ENCODE measurements at places on chromosomes 13 and 19. TPM values are rescaled to one million over a fixed set of nuclear protein-coding genes. Genes with fewer than 3 reads are reported as not detected.
A peak's percentile ranks its signal among the peaks of the same experiment; 100 is the strongest.

EXOC3L2 gene
- total RNA-seq: 1.1 TPM

BCAM gene
- total RNA-seq: 5.3 TPM

CRB3 gene
- total RNA-seq: not detected

ACP7 gene
- not detected for total RNA-seq

THAP8 gene
- 9.4 TPM for total RNA-seq

COMP gene
- not detected for total RNA-seq

ZSCAN4 gene
- total RNA-seq: not detected

SIAH3 gene
- 0.42 TPM for total RNA-seq

MCOLN1 gene
- 24.4 TPM for total RNA-seq

ENOX1 gene
- 3.8 TPM for total RNA-seq

GRCh38 chr13:44198826-44199225 is 174.8 kb upstream of the SERP2 start:
- DNase-seq: no peak

- no peak for DNase-seq
Measured at GRCh38 chr13:100535426-100536135, 53.0 kb downstream of the GGACT start.

- no peak for DNase-seq
Measured at GRCh38 chr13:47110141-47110540, 213.3 kb upstream of the HTR2A start.

DNA sequence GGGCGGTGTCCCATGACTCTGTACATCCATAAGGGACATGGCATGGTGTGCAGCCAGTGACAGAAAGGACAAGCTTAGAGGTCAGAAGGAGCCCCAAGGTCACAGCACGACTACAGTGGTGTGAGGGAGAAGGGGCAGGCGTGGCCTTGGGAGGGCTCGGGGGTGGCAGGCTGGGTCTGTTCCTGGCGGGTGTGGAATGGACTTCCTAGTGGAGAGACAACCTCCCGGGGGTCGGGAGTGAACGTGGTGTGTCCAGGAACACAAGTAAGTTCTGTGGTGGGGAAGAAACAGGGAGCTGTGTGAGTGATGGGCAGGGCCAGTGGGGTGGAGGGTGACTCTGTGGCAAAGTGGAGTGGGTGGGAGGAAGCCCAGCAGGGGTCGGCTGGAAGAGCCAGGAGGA is 279.3 kb downstream of the TEX29 start:
- no peak for DNase-seq

- DNase-seq: no peak
Measured at GRCh38 chr13:29817604-29818378, 32.6 kb downstream of the UBL3 start.

DNA sequence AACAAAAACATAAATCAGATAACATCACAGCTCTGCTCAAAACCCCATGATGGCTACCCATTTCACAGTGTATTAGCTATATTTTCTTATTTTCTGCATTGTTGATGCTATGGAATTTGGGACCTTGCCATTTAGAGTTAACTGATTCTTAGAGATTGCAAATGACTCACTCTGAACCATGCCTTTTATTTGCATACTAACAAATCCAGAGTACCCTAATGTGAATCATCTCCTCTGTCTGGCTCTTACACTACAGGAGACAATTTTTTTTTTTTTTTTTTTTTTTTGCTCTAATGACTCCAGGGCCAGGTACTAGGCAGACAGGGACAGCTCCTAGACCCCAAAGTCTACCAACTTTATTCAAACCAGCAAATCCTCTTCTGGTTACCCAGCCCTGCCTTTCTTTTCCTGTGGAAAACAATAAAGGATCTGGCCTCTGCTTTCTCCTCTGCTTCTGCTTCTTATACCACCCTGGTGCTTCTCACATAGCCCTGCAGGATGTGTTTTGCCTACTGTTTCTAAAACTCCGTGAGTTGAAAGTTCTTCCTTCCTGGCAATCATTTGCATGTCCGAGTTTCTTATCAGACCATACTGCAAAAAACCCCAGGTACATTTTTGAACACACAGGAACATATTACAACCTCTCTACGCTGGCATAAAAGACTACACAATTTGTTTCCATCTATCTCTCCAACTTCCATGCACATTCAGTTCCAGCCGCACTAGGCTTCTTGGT is 10.6 kb upstream of the ZNF460 start:
- no peak for DNase-seq

GRCh38 chr13:23447927-23448326 is 14.4 kb upstream of the SACS start:
- DNase-seq: no peak

DNA sequence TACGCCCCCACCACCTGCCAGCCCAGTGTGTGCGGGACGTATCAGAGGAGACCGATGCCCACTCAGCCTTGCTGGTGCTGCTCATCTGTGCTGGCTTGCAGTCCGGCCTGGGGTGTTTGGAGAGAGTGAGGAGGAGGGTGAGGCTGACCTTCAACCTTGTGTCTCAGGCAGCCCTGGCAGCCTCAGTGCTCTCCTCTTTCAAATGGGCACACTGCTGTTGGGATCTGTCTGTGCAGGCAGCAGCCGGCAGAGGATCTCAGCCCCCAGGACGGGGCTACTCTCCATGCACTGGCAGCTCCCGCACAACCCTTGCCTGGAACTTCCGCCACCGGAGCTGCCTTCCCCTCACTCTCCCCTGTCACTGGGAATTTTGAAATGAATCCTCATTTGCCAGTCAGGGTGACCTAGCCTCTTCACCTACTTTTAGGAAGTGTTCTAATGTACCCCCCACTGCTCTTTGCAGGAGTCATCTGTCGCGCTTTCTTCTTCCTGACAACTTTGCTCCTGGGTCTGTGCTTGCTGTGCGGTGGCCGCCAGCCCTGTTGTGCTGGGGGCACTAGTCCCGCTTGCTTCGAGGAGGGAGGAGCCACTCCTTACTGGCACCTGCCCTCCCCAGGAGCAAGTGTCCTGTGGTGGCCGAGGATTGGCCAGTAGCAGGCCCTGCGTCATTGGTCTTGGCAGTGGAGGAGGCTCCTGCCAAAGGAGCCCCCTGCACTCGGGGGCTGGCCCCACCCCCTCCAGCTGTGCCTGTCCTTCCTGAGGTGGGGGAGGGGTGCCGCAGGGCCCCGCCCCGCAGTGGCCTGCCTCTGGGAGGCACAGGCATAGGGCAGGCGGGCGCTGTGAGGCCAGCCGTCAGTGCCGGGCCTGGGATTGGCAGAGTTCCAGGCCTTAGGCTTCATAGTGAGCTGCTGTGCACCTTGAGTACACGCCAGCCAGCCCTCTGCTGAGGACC is 53.4 kb downstream of the TSSK6 start:
- DNase-seq: peak; percentile 57

DNA sequence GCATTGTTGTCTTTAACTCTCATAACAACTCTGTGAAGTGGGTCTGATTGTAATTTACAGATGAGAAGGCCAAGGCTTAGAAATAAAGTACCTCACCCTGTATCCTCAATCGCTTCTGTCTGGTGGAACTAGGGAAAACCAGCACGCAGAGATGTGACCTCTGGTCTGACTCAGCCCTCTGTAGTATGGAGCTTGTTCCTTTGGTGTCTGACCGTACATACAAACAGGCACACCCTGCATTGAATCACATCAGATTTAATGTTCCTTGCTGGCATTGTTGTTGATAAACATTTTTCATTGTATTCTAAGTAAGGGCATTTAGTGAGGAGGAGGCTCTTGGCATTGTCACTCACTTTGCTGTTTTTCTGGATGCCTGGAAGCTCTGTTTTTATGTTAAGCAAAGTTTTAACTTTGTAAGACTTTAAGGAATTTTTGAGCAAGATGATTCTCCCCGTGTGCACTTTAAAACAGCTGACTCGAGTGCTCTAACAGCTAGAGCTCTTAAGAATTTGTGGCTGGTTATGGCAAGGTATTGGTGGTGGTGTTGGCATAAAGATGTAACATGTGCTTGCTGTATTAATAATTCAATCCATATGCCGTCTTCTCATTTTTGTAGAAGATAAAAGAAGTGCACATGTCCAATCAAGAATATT is 89.0 kb upstream of the SPATA13 start:
- no peak for DNase-seq

- no peak for DNase-seq
Measured at GRCh38 chr13:24176351-24177101, 16.0 kb downstream of the SPATA13 start.

- peak; percentile 51 for DNase-seq
Measured at GRCh38 chr19:3275583-3276340, 51.3 kb downstream of the CELF5 start.

GRCh38 chr13:97967948-97968347 is 14.5 kb downstream of the IPO5 start:
- DNase-seq: no peak

GRCh38 chr19:13150187-13150930 is at the start of the genes IER2 and STX10:
Gene IER2, plus strand, starts transcription at chr19:13150411. Its CDS starts 2,776 bp downstream, at chr19:13153187.
Gene STX10, minus strand, starts transcription at chr19:13150375. Its CDS starts 202 bp downstream, at chr19:13150173.
- peak; percentile 72 for DNase-seq

DNA sequence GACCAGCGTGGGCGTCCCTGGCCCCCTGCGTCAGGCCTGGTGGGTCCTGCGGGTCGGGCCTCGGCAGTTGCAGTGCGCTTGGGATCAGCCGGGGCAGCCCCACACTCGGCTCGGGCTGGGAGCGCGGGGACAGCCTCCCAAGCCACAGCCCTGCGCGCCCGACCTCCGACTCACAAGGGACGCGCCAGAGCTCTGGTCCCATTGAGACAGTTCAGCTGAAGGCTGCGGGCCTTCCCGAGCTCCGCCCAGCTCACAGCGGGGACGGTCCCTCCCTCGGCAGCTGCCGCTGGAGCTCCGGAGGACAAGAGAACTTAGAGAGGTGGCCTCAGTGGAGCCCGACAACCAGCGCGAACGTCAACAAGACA is 45.7 kb upstream of the ZNF730 start:
- no peak for DNase-seq

DNA sequence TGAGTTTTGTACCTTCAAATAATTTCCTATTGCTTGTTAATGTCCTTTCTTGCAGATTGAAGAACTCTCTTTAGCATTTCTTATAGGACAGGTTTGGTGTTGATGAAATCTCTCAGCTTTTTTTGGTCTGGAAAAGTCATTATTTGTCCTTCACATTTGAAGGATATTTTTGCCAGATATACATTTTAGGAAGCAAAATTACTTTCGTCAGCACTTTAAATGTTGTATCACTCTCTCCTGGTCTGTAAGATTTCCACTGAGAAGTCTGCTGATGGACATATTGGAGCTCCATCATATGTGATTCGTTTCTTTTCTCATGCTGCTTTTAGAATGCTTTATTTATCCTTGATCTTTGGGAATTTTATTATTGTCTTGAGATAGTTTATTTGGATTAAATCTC is 105.5 kb downstream of the TNFSF13B start:
- DNase-seq: no peak

DNA sequence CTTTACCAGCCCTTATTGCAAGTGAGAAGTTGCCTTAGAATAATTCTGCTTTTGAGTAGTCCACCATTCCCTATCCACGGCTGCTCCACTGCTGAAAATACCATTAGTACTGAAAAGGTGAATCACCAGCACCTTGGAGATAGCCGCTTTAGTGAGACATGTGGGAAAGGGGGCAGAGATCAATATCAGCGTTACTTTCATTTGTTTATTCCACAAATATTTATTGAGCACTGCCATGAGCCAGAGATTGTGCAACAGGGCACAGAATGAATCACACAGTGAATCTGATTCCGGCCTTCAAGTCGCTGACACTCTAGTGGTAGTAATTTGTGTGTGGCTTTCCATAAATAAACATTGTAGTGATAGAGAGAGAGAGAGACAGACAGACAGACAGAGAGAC is 31.5 kb upstream of the MYO16 start:
- DNase-seq: no peak

DNA sequence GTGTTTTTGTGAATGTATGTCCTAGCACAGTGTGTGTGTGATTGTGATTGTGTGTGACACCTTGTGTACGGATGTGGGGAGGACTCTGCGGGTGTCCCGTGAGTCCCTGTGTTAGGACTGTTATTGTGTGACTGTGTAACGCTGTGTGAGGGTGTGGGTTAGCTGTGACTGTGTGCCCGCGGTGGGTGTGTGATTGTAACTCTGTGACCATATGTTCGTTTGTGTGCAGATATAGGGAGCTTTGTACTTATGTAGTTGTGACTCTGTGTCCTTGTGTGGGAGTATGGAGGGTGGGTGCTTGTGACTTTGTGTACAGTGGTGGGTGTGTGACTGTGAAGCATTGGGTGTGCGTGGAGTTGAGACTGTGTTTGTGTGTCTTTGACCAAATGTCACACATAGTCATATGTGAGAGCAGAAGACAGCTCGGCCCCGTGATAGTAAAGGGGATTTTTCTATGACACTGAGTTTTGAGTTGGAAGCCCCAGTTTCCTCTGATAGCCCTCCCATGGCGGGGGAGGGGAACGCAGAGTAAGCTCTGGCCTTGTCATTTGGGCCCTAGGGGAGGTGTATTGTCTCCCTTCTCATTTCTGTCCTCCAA is 949 bp upstream of the ZNF260 start:
- DNase-seq: no peak

- DNase-seq: no peak
Measured at GRCh38 chr19:39509233-39509632, 5.7 kb upstream of the SELENOV start.

DNA sequence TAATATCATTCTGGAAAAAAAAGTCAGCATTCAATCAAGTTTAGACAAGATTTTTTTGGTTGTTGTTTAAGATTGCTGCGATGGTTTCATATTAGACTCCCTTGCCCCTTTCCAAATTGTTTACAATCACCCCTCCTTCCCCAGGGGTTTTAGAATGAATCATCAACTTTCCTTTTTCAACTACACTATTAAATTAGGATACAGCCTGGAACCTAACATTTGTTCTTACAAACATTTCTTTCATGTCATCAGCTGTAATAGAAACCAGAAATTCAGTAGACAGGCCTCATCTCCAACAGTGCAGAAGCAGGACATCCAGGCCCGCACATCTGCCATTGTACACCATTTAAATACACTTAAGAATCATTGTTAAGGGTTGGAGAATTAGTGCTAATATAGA is 44.4 kb upstream of the WDFY2 start:
- DNase-seq: no peak

GRCh38 chr13:37187621-37188020 is 82.2 kb upstream of the CSNK1A1L start:
- DNase-seq: no peak

GRCh38 chr13:113585896-113586295 is 1.3 kb downstream of the TFDP1 start:
- DNase-seq: no peak

DNA sequence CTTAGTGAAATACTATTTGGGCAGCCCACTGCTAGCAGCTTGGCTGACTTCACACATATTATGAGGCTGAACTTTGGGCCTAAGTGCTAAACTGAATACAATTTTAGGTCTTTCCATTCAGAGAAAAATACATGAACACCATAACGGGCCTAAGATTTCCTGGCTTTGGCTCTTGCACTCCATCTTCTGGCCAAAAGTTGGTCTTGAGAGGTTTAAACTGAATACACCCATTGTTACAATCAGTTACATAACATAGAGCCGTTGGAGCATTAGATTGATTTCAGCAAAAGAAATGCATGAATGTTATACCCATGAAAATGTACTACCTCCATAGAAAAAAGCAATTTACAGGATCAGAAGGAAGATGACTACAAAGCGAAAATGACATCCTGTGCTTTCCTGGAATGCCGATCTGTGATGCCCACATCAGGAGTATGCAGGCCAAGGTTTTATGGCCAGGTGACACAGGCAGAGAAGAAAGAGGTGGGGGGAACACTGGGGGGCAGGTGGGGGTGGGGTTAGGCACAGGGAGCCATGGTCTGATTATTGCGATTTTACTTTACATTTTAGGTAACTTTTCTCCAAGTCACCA is 11.1 kb upstream of the SHISA2 start:
- DNase-seq: peak; percentile 43

All from neural crest cell (in vitro differentiated cells).